ENCODE measurements at places on chromosomes 2 and 18.

DNA sequence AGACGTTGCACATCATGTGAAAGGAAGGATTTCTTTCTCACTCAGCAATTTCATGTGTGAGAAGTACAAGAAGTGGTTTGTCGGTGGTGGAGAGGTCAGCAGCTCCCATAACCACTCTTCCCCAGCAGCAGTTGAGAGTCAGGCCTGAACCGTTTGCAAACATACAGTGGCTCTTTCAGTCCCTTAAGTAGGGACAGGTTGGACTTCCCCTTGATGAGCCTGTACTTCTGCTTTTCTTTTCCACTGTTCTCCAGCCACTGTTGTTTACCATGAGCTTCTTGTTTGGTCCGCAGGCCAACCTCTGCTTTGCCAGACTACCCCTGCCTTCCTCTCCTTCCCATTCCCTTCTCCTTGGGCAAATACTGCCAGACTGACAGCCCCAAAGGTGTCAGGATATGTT, 391.3 kb upstream of the CELF4 start:
- DNase-seq, result no peak

GRCh38 chr2:103132536-103133217, 370.8 kb downstream of the TMEM182 start:
- DNase-seq, result no peak

GRCh38 chr2:235536711-235537110, 42.9 kb downstream of the AGAP1 start:
- DNase-seq, result no peak

- DNase-seq, result no peak
These were observed 34.2 kb downstream of the HJURP start for GRCh38 chr2:233819884-233820773.

DNA sequence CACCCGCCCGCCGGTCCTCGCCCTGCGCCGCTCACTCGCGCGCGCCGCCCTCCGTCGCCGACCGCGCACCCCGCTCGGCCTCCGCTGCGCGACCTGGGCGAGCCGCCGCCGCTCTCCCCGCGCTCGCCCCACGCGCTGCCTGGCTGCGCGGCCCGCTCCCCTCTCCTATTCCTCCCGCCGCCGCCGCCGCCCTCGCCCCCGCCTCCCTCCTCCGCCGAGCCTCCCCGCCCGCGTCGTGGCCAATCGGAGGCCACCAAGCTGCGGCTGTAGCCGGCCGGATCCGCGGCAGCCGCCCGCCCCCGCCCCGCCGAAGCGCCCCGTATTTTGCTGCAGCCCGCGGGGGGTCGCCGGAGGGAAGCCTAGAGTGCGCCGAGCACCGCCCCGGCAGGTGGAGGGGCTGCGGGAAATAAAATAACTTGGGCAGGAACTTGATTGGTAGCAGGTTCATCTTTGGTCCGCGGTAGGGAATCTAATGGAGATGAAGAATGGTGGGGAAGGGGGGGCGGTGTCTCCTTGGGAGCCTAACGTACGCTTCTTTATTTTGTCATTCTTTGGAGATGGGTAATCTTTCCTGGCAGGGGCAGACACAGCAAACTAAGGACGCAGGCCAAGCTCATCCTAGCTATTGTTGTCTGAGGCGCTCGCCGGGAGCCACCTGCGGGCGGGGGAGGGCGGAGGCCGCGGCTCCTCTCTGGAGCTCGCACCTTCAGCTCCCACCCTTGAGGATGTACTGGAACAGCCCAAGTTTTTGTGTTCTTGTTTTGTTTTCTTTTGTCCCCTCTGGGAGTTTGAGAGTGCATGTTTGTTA, 1.1 kb upstream of the CDH2 start:
- peak; percentile 79 for DNase-seq

DNA sequence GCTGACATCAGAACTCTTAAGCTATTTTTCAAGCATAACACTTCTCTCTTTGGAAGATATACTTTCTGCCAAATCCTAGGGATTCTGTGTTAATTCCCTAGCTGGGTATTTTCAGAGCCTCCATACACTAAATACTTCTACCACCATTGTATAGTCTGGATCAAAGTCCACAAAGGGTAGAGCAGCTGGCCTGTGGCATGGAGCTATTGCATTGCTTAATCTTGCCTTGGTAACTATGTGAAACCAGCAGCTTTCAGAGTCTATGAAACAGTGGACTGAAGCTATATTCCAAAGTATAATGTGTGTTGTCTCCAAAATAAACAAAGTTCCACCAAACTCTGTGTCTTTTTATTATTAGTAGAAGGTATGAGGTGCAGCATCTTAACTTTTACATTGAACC, 296.9 kb upstream of the CDH19 start:
- no peak for DNase-seq

DNA sequence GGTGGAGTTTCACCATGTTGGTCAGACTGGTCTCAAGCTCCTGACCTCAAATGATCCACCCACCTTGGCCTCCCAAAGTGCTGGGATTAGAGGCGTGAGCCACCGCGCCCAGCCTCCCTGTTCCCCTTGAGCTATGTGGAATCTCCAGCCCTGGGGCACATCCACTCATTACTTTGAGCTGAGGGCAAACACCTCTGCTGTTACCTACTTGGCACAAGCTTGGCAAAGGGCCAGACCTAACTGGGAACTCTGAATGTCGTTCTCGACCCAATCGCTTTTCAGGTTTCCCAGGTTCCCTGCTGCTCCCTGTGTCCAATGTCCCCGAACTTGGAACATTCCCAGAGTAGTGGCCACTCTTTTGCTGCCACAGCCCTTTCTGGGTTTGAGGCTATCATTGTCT, 40.6 kb downstream of the CHST10 start:
- DNase-seq, result no peak

GRCh38 chr2:170354855-170355780, 177.2 kb downstream of the MYO3B start:
- peak; percentile 72 for DNase-seq

GRCh38 chr2:24825883-24826772, 32.9 kb downstream of the CENPO start:
- no peak for DNase-seq

- DNase-seq, result no peak
These were observed 84.8 kb downstream of the OSBPL6 start for GRCh38 chr2:178279142-178279541.

- DNase-seq, result no peak
These were observed 31.1 kb upstream of the TTC32 start for GRCh38 chr2:19932928-19933327.

- DNase-seq, result no peak
These were observed 33.6 kb downstream of the EHD3 start for GRCh38 chr2:31267437-31268120.

DNA sequence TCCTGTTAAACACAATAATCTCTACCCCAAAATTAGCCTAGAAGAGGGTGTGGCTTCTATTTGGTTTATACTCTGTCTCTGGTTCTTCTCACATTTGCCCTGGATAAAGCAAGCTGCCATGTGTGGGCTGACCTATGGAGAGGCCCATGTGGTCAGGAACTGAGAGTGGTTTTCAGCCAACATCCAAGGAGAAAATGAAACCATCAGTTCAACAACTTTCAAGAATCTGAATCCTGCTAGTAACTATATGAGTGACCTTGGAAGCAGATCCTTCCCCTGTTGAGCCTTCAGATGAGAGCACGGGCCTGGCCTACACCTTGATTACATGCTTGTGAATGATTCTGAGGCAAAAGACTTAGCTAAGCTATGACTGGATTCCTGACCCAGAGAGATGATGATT, 11.5 kb upstream of the TRIB2 start:
- no peak for DNase-seq

- no peak for DNase-seq
These were observed 82.6 kb upstream of the ST3GAL5 start for GRCh38 chr2:85971366-85971765.

DNA sequence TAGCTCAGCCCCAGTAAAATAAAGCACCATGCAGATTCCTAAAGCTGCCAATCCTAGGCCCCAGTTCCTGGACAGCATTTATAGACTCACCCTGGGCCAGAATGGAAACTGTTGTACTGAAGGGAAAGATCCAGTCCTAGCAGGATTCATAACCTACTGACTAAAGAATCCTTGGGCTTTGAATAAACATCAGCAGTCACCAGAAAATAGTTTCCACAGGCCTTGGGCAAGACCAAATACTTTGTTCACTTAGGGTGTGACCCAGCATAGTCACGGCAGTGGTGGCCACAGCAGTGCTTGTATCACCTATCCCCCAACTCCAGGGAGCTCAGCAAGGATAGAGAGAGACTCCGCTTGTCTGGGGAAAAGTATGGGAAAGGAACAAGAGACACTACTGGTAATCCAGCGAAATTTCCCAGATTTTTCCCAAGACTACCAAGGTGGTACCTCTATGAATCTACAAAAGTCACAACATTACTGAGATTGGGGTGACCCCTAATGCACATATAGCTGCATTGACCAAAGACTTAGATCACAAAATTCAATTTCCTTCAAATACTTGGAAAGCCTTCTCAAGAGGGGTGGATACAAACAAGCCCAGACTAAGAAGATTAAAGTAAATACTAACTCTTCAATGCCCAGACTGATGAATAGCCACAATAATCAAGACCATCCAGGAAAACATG, 748.1 kb upstream of the LRATD1 start:
- DNase-seq, result no peak

GRCh38 chr2:122156176-122156890, 400.9 kb downstream of the TSN start:
- DNase-seq, result no peak

DNA sequence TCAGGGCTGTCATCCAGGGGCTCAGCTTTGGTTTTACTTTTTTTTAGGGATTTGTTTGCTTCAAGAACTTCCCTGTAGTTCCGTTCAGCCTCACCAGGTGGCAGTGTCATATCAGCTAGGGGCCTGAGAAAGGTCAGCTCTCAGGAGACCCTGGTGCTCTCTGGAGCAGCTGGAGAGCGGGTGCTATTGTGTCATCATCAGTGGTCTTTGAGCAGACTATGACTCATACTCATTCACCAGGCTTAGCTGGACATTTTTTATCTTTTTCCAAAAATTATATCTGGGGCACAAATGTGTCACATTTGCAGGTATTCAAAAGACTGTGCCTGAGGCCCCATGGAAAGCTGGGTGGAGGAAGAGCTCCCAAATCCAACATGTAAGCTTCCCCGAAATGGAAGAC, 24.4 kb downstream of the ZNF892 start:
- peak; percentile 54 for DNase-seq

GRCh38 chr2:81598453-81598852, 1293.9 kb upstream of the LRRTM1 start:
- peak; percentile 2 for DNase-seq

GRCh38 chr2:24855022-24855622, 61.9 kb downstream of the CENPO start:
- DNase-seq, result no peak

- no peak for DNase-seq
These were observed 75.6 kb downstream of the NDUFA10 start for GRCh38 chr2:239949537-239949936.

DNA sequence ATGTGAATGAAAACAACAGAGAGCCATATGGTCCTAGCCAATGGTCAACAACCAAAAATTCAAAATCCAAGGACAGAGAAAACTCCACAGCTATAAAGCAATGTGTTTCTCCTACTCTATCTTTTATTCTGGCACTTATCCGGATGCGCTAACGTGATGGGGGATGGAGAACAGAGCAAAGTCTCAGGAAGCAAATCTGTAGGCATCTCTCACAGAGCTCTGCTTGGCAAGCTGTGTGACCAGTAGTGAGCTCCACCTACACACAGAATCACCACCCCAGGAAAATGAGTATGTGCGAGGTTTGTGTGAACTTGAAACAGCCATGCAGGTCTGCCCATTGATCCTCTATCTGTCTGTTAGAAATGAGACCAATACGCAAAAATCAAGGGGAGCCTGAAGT, 584.3 kb downstream of the BCL11A start:
- DNase-seq, result no peak

DNA sequence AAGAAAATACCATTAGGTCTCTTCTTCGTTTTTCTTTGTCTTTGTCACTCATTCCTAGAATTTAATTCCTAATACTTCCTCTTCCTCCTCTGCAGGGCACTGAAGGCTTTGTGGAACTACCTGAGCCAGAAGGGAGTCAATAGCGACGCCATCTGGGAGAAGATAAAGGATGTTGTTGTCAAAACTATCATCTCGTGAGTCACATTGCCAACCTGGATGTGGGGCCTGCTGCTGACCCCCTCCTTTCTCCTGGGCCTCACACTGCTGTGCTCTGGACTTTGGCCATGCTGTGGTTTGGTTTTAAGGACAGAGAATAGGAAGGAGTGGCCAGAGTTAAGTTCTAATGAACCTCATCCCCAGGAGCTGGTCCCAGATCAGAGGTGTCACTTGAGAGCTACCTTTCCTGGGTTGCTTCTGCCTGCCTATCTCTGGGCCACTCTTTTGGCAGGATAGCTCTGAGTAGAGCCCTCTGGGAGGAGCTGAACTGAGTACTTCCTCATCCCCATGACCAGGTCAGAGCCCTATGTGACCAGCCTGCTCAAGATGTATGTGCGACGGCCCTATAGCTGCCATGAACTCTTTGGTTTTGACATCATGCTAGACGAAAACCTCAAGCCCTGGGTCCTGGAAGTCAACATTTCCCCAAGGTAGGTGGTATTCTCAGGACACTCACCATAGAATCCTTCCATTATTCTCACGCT, 33.1 kb upstream of the CYP27A1 start:
- DNase-seq, result no peak

DNA sequence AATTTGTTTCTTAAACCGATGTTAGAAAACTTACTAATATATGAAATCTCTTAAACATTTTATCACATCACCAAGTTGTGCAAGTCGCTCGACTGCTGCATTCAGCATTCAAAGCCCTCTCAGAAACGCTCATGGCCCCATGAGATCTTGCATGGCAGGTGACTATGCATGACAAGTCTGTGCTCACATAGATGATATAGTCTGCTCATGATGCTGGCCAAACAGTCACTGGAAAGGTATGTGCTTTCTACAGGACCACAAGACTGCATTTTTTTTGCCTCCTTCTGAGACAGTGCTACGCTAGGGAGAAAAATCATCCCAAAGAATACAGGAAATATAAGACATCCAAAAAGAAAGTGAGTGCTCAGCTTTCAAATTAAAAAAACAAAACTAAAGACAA, 98.3 kb upstream of the ZBTB14 start:
- DNase-seq, result no peak

- no peak for DNase-seq
These were observed 121.9 kb downstream of the NDUFA10 start for GRCh38 chr2:239903210-239903609.

DNA sequence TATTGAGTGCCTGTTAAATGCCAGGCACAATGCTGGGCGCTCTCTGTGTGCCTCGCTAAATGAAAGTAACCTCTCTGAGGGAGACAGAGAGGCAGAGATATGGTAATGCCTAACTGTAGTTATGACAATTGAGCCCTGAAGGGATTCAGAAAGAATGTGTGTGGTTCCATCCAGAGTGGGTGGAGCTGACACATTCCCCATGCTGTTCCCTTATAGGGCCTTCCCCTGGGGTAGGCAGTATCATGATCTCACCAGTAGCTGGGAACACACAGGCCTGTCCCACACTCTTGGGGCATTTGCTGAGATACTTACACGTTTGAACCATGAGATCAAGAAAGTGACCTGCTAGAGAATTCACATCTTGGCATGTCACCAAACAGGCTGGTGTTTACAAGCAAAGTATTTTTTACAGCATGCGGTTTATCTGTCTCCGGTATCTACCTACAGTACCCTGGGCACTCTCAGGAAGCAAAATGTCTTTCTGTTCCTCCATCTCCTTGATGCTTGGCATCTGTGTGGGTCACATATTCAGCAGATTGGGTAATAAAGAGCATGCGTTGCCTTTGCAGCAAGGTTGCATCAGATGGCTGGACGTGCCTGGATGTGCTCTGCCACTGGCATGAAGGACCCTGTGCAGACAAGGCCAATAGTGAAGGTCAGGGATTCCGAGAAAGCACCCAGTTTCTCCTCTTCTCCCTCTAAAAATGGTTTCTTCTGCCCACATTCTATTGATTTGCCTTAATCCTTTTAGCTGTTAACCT, 9.4 kb downstream of the CTIF start:
- DNase-seq, result no peak
